Breast epithelium (tissue), 4 donors: ENCODE measurements at places on chromosomes 1 and 21.

- no peak for DNase-seq
Observed at GRCh38 chr1:1616045-1616790, 918 bp downstream of the MIB2 start.

DNA sequence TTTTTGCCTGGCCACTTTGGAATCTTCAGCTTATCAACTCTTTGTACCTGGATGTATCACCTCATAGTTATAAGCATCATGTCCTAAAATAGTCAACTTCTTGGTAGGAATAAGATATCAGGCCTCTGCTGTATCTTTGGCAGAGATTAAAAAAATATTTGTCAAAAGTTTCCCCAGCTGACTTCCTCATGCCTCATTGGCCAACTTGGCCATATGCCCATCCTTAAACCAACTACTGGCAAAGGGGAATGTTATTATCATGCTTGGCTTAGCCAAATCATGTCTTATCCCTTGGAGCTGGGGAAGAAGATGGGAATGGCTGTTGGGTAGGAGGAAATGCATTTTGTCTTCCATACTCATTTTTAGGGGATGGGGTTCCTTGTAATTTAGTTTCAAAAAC lies 23.4 kb downstream of the NFASC start:
- DNase-seq, result no peak

DNA sequence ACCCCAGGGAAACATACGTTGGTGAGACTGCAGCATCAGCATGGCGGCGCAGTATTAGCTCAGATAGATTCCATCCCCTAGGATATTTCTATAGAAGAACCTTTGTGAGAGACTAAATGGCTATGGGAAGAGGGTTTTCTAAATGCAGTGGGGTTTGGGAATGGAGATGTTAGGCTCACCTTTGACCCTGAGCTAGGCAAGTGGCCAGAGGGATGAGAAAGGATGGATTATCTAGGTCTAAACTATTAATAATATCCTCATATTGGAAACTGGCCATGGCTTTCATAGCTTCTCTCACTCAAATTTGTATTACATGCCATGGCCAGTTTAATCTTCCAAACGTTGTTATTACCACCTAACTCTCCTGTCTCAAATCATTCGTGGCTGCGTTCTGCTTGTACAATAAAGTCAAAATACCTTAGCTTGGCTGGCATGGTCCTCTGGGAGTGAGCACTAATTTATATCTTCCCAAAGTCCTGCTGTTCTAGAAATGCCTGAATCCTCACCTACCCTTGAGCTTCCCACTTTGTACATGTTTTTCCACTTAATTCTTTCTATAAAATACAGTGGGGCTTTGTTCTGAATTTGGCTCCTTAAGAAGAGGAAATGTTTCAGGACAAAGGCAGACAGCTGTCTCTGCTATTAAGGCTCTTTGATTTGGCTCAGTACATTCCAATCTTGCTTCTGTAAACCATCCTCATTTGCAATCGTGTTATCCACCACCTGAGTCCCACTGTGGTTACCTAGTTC lies 31.0 kb upstream of the COG2 start:
- DNase-seq, result no peak

DNA sequence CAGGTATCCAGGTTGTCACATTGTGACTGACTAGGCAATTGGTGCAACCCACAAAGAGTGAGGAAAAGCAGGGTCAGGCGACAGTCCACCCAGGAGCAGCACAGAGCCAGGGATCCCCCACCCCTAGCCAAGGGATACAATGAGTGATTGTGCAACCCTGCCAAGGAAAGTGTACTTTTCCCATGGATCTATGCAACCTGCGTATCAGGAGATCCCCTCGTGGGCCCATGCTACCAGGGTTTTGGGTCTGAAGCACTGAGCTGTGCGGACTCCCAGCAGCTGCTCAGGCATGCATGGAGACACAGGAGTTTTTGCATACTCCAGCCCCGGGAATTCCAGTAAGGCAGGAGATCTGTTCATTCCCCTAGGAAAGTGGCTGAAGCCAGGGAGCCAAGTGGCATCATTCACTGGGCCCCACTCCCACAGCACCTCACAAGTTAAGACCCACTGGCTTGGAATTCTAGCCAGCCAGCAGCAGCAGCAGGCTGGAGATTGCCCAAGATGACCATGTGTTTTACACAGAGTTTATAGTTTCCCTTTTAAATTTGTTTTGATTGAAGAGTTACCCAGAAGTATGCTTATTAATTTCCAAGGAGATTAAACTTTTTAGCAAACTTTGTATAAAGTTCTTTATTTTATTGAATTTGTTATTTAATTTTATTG lies 136.0 kb downstream of the LTN1 start:
- no peak for DNase-seq

- no peak for DNase-seq
Observed at GRCh38 chr21:27795418-27795817, 828.5 kb upstream of the ADAMTS5 start.

GRCh38 chr1:183633676-183634343 lies 1.8 kb downstream of the ARPC5 start:
- DNase-seq, result no peak

GRCh38 chr1:110243574-110243973 lies 33.5 kb downstream of the KCNC4 start:
- DNase-seq, result peak; percentile 6

GRCh38 chr1:23555986-23556634 lies 3.2 kb downstream of the ID3 start:
- DNase-seq, result no peak

- no peak for DNase-seq
Observed at GRCh38 chr1:35447278-35447677, 109.9 kb downstream of the KIAA0319L start.

DNA sequence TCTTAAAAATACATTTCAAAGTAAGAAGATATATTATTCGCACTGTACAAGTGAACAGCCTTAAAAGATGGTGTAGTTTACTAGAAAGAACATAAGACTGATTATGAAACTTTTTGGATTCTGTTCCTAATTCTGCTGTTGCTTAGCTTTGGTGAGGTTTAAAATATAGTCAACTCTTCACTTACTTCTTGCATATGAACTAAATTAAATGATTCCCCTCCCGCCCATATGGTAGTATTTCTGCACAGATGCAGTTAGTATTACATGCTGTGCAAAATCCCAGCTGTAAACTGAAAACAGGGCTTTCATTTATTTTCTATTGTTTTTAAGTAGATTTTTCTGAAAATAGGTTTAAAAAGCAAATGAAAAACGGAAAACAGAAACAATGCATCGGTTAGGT lies 345.4 kb upstream of the NCAM2 start:
- no peak for DNase-seq

GRCh38 chr21:34191876-34192275 lies 118.5 kb downstream of the MRPS6 start:
- no peak for DNase-seq

DNA sequence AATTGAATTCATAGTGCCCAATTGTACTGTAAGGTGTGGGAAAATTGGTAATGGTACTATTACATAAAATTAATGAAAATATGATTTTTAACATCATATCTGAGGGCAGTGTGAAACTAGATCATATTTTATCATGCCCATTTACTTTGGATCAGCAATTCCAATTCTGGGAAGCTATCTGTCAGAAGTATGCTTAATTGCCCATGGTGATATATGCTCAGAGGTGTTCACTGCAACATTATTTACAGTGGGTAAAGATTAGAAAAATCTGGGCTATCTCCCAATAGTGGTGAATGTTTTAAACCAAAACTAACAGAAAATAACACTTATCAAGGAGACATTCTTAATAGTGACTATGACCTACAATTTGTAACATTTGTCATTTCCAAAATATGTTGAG lies 1260.0 kb downstream of the BRINP3 start:
- no peak for DNase-seq

GRCh38 chr1:45518910-45519309 lies 2.8 kb downstream of the PRDX1 start:
- DNase-seq, result no peak

DNA sequence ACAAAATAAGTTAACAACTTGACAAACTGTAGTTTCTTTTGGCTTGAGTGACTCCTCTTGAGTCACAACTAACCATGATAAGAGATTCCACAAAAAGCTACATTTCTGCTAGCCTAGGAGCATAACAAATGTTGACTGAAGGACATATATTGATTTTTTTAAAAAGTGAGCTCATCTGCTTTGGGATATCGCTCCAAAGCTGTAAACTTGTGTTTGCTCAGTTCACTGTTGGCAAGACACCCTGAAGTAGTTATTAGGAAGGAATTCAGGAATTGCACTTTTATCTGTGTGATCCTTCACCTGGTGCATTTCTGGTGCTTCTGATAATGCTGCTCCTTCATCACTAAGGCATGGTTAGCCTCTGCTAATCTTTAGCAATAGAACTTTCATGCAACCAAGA lies 23.7 kb downstream of the RWDD3 start:
- DNase-seq, result no peak

DNA sequence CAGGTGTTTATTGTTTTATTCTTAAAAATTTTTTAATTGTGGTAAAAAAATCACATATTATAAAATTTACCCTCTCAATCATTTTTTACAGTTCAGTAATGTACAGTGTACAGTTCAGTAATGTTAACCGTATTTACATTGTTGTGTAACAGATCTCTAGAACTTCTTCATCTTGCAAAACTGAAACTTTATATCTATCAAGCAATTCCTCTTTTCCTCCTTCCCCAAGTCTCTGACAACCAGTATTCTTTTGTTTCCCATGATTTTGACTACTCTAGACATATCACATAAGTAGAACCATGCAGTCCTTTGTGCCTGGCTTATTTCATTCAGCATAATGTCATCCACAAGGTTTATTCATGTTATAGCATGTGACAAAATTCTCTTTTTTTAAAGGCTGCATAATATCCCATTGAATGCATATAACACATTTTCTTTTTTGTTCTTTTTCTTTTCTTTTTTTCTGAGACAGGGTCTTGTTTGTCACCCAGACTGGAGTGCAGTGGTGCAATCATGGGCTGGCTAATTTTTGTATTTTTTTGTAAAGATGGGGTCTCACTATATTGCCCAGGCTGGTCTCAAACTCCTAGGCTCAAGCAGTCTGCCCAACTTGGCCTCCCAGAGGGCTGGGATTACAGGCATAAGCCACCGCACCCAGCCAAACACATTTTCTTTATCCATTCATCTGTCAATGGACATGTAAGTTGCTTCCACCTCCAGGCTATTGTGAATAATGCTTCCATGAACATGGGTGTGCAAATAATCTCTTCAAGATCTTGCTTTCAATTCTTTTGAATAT lies 17.2 kb upstream of the RCSD1 start:
- no peak for DNase-seq

DNA sequence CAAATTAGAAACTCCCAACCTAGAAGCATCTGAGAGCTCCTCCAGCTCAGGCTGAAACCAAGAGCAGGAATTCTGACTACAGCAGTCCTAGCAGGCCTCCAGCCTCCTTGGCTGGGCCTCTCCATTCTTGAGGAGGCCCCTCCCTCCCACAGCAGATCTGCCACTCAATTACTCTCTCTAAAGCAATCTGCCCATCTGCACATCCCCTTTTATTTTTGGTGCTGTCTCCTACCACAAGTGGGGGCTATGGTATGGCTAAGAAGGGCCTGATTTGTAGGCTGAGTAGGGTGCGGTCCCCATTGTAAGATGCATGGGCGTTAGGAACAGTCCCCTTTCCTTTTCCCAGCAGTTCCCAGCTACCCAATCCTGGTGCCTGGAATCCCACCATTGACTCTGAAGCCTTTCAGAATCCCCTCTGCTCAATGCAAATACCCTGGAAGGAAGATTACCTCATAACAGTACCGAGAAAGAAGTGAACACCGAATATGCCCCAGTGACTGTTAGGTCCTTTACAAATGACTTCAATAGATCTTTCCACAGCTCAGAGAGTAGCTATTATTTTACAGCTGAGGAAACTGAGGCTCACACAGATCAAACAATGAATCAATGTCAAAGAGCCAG lies 11.6 kb upstream of the TTC39A start:
- no peak for DNase-seq

DNA sequence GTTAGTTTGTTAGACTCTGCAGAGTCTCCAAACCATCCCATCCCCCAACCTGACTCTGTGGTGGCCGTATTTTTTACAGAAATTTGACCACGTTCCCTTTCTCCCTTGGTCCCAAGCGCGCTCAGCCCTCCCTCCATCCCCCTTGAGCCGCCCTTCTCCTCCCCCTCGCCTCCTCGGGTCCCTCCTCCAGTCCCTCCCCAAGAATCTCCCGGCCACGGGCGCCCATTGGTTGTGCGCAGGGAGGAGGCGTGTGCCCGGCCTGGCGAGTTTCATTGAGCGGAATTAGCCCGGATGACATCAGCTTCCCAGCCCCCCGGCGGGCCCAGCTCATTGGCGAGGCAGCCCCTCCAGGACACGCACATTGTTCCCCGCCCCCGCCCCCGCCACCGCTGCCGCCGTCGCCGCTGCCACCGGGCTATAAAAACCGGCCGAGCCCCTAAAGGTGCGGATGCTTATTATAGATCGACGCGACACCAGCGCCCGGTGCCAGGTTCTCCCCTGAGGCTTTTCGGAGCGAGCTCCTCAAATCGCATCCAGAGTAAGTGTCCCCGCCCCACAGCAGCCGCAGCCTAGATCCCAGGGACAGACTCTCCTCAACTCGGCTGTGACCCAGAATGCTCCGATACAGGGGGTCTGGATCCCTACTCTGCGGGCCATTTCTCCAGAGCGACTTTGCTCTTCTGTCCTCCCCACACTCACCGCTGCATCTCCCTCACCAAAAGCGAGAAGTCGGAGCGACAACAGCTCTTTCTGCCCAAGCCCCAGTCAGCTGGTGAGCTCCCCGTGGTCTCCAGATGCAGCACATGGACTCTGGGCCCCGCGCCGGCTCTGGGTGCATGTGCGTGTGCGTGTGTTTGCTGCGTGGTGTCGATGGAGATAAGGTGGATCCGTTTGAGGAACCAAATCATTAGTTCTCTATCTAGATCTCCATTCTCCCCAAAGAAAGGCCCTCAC lies at the start of gene OLIG2:
TSS of gene OLIG2 (plus strand) at position 447 of the 954 bp plus-strand sequence. CDS start 928 bp downstream, outside the sequence.
- DNase-seq, result no peak

- DNase-seq, result no peak
Observed at GRCh38 chr21:45863267-45863666, 118.3 kb upstream of the COL6A1 start.

DNA sequence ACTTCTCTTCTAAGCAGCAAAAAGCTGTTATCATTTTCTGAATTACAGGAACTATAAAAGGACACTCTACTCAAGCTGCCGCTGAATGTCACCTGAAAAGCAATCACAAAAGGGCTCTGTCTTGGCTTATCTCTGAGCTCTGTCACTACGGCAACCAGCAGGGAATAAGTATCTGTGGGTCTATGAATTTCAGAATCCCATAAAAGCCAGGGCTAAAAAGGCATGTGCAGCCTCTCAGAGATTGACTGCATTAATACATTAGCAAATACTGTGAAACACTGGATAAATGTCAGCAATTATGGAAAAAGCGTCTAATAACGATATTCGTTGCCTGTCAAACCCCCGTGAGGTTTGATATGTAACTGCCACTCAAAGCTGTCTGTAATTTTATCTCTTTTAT lies 210.2 kb upstream of the DMRTA2 start:
- no peak for DNase-seq

- DNase-seq, result no peak
Observed at GRCh38 chr21:30194701-30195299, 21.1 kb downstream of the CLDN8 start.
